ENCODE measurements at places on chromosomes 5 and 9.

DNA sequence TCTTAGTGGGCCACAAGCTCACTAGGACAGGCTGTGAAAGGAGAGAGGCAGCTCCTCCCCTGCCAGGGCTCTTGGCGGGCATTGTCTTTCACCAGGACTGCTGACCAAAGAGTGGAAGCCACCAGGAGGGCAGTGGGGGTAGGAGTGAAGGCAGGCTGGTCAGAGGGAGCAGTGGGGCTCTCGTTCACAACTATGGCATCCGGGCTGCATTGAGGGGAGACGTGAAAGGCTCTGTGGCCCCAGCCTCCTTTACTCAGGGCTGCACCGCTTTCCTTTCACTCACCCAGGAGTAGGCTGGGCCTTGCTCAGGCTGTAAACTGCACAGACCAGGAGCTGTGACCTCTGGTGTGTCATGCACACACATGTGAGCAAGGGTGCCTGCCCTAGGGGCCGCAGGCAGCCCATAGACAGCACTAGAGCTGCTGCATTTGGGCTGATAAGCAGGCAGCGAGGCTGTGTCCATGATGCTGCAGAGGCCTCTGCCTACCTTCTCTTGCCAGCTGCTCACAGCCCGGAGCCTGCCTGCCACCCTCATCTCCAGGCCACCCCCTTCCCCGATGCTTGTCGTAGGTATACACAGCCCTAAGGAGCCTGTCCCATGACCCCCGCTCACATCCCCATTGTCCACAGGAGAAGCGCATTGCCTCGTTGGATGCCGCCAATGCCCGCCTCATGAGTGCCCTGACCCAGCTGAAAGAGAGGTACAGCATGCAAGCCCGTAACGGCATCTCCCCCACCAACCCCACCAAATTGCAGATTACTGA lies 130.4 kb downstream of the DAB2IP start:
- DNase-seq: no peak

GRCh38 chr9:137198902-137199283 lies 1.6 kb downstream of the TPRN start:
- no peak for DNase-seq

DNA sequence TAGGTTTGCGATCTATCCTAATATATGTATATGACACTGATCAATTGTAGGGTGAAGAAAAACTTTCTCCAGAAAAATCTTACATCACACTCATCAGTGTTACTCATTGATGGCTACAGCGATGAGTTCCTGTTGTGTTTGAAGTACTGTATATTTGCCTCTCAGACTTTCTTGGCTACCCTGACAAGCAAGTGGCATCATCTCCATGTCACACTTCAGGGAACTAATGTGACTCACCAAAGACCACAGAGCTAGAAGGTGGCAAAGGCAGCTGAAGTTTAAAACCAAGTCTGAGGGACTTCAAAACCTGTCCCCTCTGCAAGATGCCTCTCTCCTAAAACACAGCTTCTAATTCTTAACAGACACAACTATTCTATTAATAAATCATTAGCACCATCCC lies 451.4 kb downstream of the CTNND2 start:
- no peak for DNase-seq

GRCh38 chr9:14846871-14847311 lies 63.3 kb downstream of the FREM1 start:
- peak; percentile 10 for DNase-seq

DNA sequence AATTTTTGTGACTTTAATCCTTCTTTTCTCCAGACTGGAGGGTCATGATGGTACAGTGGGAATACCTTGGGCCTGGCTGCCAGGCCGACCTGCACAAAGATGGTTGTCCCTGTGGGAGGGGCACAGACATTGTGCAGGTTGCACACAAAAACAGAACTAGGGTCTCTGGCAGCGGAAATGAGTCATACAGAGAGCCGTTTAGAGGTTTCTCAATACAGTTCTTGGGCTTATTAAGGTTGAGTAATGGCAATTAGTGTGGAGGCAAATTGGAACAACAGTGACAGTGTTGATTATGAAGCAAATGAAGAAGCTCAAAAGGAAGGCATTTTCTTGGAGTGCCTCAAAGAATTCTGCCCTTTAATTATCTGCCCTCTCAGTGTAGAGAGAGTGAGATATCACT lies 173.6 kb downstream of the TENT4A start:
- no peak for DNase-seq

GRCh38 chr9:135887021-135887507 lies 20.3 kb downstream of the CAMSAP1 start:
- DNase-seq: no peak

- DNase-seq: no peak
These were observed 521.2 kb downstream of the DTWD2 start for GRCh38 chr5:118467103-118467502.
